Endodermal cell (in vitro differentiated cells): ENCODE measurements at places on chromosomes 3 and 15.
A peak's percentile ranks its signal among the peaks of the same experiment; 100 is the strongest.

GRCh38 chr3:127107002-127107401, 85.9 kb upstream of the PRR23E start:
- H3K36me3 ChIP-seq: no peaks in the 10 kb centered on the region
- H3K4me1 ChIP-seq: no peaks in the 10 kb centered on the region
- H3K27me3 ChIP-seq: no peaks in the 10 kb centered on the region
- H3K27ac ChIP-seq: no peak overlapping the region

DNA sequence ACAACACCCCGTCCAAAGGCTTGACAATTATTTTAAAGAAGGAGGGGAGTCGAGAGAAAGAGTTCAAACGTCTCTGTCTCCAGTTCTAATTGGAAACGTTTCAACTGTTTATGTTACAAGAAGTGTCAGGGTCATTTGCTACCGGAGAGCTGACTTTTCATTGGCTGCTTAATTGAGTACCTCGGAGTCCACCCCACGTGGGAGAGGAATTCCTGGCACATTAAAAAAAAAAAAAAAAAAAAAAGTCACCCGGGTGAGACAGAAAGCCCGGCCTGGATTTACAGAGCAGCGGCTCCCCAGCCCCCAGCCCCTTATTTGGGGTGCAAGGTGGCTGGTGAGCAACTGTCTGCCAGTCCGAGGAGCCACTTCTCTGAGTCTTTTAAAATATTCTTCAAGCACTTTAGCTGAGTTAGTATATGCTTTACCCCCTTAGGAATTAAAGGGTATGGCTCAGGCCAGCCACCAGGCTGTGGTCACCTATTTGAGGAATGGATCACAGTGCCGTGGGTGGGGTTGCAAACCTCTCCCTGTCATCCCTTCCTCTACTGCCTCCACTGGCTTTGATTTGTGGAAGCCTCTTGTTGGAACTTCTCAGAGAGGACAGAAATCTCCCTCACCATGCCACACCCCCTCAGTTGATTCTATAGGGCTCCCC, 3.9 kb upstream of the TLE3 start:
- DNase-seq: peak; percentile 89
- H3K4me1 ChIP-seq: peaks cover 4% of the 10 kb centered on the region
- H3K27me3 ChIP-seq: peaks cover 26% of the 10 kb centered on the region
- no peaks in the 10 kb centered on the region for H3K36me3 ChIP-seq

DNA sequence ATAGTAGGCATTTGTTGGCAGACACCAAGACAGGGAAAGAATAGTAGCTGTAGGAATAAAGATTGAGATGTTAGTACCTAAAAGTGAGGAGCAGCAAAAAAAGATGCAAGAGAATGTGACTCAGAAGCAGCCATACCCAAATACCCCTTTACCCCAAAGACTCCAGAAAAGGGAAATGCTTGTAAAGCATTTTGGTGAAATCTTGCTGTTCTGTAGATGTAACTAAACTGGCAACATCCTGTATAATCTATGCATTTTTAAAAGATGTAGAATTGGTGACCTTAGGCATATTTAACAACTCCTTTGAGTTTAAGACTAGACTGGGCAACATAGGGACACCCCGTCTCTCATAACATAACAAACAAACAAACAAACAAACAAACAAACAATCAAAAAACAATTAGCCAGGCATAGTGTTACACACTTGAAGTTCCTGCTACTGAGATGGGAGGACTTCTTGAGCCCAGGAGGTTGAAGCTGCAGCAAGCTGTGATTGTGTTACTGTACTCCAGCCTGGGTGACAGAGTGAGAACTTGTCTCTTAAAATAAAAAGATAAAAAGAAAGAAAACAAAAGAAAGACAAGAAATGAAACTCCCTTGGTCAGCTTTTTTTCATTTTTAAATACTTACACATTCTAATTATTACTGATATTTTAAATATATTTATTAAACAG, 361.5 kb upstream of the KCNH8 start:
- DNase-seq: no peak
- no peaks in the 10 kb centered on the region for H3K36me3 ChIP-seq
- H3K4me3 ChIP-seq: no peak overlapping the region
- no peaks in the 10 kb centered on the region for H3K27me3 ChIP-seq

DNA sequence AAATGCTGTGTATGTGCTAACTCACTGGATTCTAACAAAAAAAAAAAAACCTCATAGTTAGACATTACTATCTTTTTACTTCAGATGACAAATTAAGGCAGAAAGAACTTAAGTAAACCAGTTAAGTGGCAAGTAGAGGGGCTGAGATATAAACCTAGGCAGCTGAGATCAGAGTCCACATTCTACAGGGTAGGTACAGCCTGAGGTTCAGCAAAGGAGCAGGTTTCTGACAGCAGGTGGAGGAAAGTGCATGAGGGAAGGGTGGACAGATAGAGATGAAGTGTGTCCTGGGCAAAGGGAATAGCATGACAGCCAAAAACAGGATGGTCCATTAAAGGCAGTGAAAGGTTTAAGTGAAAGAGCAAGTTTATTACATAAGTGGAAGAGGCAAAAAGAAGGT, 329.2 kb downstream of the ULK4 start:
- H3K4me1 ChIP-seq: peaks cover 3% of the 10 kb centered on the region
- H3K4me3 ChIP-seq: no peak overlapping the region
- no peak overlapping the region for H3K27ac ChIP-seq
- DNase-seq: no peak

DNA sequence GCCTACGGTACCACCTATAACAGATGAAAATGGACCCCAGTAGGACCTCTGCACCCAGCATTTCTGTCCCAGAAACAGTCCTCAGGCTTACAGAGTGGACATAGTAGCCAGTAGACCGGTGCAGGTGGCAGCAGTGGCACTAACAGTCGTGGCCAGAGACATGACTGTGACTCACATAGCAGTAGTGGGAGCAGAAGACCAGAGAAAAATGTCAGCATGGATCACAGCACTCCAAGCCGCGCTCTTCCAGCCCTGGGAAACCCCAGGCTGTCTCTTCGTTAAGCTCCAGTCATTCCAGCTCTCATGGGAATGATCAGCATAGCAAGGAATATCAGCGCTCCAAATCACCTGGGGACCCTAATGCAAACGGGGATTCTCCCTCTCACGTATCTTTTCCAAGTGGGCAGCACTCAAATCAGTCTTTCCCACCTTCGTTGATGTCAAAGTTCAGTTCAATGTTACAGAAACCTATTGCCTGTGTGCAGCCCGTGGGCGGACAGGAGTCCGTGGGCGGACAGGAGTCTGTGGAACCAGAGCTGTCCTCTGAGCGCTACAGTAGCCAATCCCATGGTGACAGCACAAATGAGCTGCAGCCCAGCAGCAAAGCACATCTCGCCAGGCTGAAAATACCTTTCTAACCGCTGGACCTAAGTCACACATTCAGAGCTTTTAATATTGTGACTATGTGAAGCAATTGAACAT, 10.5 kb downstream of the BFSP2 start:
- H3K4me1 ChIP-seq: no peaks in the 10 kb centered on the region
- no peak overlapping the region for H3K27ac ChIP-seq
- H3K4me3 ChIP-seq: no peak overlapping the region
- H3K27me3 ChIP-seq: no peaks in the 10 kb centered on the region

DNA sequence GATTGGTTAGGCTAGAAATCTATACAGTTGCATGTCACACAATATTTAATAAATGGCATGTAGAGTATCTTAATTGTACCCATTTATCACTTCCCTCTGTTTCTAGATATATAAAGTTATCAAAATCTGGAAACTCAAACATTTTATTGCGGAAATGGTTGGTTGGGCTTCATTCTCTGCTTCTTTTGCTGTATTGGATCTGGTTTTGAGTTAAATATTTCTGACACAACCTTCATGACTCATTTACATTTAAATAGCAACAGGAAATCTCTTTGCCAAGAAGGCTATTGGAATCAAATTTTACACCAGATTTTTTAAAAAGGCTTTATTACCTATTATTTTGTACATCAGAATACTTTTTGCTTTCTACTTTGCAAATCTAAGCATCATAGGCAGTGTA, 153.8 kb downstream of the EBLN2 start:
- no peak overlapping the region for H3K4me3 ChIP-seq
- no peaks in the 10 kb centered on the region for H3K27me3 ChIP-seq
- H3K27ac ChIP-seq: no peak overlapping the region
- H3K36me3 ChIP-seq: no peaks in the 10 kb centered on the region

GRCh38 chr3:193865339-193865738, 270.6 kb upstream of the HES1 start:
- no peak for DNase-seq
- H3K36me3 ChIP-seq: no peaks in the 10 kb centered on the region
- peaks cover 39% of the 10 kb centered on the region for H3K27me3 ChIP-seq
- no peak overlapping the region for H3K27ac ChIP-seq
- H3K4me3 ChIP-seq: no peak overlapping the region

- H3K27ac ChIP-seq: peak overlapping the region; percentile 63
- no peak for DNase-seq
- H3K36me3 ChIP-seq: no peaks in the 10 kb centered on the region
- H3K27me3 ChIP-seq: no peaks in the 10 kb centered on the region
- no peaks in the 10 kb centered on the region for H3K4me1 ChIP-seq
Observed at GRCh38 chr3:106341586-106342162, 472.9 kb upstream of the CBLB start.

DNA sequence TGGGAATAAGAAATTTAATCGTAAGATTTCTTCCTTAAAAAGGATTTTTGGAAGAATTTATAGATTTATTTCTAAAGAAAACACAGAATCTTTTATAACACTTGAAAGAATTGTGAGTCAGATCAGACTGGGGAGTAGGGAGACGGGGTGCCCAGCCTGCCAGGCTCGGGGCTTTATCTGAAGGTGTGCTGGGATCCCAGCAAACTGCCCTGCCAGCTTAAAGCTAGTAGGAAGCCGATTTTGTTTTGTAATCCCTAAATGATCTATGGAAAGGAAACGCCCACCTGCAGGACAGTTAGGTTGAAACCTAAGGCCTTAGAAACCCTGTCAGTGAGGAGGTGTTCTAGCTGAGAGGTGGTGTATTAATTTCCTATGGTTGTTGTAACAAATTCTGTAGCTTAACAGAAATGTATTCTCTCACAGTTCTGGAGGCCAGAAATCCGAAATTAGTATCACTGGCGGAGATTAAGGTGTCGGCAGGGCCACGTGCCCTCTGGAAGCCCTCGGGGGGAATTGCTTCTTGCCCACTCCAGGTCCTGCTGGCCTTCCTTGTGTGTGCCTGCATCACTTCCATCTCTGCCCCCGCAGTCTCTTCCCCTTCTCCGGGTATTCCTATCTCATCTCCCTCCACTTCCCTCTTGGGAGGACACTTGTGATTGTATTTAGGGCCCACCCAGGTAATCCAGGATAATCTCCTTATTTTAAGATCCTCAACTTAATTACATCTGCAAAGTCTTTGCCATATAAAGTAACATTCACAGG, 19.3 kb upstream of the RAB6B start:
- DNase-seq: no peak
- H3K27ac ChIP-seq: no peak overlapping the region
- H3K4me3 ChIP-seq: no peak overlapping the region
- H3K36me3 ChIP-seq: no peaks in the 10 kb centered on the region
- peaks cover 10% of the 10 kb centered on the region for H3K4me1 ChIP-seq

- no peak for DNase-seq
- no peaks in the 10 kb centered on the region for H3K27me3 ChIP-seq
- H3K36me3 ChIP-seq: peaks cover 53% of the 10 kb centered on the region
- peak overlapping the region; percentile 45 for H3K27ac ChIP-seq
Observed at GRCh38 chr15:98903377-98904018, 104.1 kb downstream of the PGPEP1L start.

DNA sequence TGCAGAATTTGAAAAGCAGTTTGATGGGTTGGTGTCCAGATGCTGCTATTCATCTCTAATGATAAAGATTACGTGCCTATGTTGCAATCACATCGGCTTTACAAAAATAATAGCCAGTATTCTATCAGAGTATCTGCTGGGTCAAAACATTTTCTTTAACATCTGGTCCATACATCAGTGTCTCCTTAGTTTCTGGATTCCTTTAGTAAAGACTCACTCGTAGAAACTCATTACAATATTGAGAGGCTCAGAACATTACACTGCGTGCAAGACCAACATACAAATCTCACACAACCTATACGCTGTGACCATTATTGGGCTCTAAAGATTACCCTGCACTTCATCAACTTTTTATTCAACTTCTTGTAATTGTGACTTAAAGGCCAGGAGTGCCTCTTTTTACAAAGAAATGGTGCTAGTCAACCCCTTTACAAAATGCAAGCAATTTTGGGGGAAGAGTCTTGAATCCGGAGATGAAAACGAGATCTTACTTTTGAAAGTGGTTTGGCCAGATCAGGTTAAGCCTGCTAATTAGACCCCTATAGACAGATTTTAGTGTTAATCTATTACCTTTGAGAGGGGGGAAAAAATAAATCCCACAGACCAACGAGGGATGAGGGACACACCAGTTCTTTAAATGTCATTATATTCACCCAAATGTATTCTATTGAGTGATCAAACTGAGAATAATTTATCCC, 2.9 kb downstream of the TRA2B start:
- H3K27ac ChIP-seq: no peak overlapping the region
- H3K36me3 ChIP-seq: peaks cover 52% of the 10 kb centered on the region
- peak; percentile 14 for DNase-seq
- H3K4me3 ChIP-seq: peak overlapping the region; percentile 92

GRCh38 chr15:59400103-59400813, 27.6 kb upstream of the MYO1E start:
- no peaks in the 10 kb centered on the region for H3K27me3 ChIP-seq
- H3K4me1 ChIP-seq: no peaks in the 10 kb centered on the region
- no peak overlapping the region for H3K4me3 ChIP-seq
- no peak overlapping the region for H3K27ac ChIP-seq
- peak; percentile 54 for DNase-seq

DNA sequence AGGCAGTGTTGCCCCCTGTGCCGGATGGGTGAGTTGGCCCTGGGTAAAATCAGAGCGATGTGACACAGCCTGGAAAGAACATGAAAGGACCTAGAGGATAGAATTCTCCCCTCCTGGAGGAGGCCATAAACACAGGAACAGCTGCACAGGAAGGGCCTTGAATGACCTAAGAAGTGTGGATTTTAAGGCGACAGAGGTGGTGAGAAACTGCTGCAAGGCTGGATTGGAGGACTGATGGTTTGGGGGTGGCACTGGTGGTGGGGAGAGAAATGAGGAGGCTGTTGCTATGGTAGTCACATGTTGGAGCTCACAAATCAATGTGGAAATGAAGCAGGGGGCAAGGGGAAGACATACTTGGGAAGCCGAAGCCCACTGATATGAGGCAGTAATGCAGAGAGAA, 13.8 kb downstream of the XIRP1 start:
- H3K4me1 ChIP-seq: peaks cover 3% of the 10 kb centered on the region
- peaks cover 14% of the 10 kb centered on the region for H3K27me3 ChIP-seq
- peak overlapping the region; percentile 81 for H3K4me3 ChIP-seq
- no peaks in the 10 kb centered on the region for H3K36me3 ChIP-seq

DNA sequence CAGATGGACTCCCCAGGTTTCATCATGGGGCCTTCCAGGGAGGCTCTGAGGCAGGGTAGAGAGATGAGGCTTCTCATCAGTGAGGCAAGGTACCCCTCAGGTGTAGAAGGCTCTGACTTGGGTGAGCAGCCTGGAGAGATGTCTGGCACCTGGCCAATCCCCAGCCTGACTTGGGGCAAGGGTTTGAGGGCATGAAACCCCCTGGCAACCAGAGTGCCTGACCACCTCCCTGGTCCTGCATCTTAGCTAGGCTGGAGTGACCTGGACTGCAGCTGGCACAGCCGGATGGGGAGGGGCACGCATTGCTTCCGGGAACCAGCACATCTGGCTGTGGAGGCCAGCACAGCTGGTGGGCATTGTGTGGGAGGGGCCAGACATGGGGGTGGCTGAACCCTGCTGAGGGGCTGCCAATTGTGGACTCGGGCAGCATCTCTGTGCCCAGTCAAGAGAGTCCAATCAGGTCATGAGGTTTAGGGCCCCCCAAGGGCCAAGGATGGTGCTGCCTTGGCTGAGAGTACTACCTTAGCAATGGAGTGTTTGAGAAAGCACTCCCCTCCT, 1.9 kb downstream of the ZBTB47 start:
- H3K4me3 ChIP-seq: peak overlapping the region; percentile 75
- no peak for DNase-seq
- H3K36me3 ChIP-seq: no peaks in the 10 kb centered on the region
- no peak overlapping the region for H3K27ac ChIP-seq
- H3K27me3 ChIP-seq: no peaks in the 10 kb centered on the region
